ENCODE measurements at places on chromosomes 2 and 18.

GRCh38 chr2:234480337-234480736 is 16.5 kb downstream of the ARL4C start:
- no peak for DNase-seq

DNA sequence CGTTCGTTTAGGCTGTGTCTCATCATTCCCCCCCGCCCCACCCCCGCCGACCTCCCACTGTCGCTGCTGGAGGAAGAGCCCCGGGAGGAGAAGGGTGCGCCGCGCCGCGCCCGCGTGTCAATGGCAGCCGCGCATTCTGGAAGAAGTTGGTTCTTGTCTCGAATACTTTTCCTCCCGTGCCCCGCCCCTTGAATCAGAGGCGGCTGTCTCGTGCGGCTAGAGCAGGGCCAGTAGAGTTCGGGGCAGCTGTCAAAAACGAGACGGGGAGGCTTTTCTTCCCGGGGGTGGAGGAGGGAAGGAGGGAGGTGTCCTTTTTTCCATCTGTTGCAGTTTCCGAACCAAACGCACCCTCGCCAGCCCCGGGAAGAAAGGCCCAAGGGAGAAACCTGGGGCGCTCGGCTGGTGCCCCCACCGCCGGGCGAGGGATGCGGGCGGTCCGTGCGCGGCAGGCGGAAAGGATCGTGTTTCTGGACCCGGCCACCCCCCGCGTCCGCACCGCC is 410 bp upstream of the TGIF1 start:
- DNase-seq = no peak

DNA sequence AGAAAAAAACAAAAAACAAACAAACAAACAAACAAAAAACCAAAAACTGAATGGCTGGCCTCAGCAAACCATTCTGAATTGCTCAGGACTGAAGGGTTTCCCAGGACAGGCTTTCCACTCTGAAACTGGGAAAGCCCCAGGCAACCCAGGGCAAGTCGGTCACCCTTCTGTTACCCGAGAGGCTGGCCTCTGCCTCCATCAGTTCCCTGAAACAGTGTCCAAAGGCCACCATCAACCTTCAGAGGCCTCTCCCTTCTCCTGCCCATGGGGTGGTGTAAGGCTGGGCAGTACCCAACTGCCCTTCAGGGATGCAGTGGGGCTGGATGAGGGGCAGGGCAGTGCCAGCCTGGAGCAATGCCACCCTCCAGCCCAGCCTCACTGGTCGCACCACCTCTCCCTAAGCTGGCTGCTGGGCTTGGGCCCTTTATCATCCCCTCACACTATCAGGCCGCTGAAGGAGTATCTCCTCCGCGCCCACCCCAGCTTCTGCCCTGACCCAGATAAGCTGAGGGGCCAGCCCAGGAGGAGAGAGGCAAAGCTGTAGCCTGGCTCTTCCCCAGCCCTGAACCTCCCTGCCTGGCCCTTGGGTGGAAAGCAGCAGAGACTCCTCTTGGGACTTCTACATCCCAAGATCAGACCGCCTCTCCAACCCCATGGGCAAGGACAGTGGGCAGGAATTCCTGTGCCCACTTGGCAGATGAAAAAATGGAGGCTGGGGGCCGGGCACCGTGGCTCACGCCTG is 35.9 kb downstream of the ZFP36L2 start:
- no peak for DNase-seq

- DNase-seq = no peak
Measured at GRCh38 chr2:48753228-48753627, 2.3 kb downstream of the LHCGR start.

- DNase-seq = no peak
Measured at GRCh38 chr2:66730441-66730840, 295.5 kb downstream of the MEIS1 start.

DNA sequence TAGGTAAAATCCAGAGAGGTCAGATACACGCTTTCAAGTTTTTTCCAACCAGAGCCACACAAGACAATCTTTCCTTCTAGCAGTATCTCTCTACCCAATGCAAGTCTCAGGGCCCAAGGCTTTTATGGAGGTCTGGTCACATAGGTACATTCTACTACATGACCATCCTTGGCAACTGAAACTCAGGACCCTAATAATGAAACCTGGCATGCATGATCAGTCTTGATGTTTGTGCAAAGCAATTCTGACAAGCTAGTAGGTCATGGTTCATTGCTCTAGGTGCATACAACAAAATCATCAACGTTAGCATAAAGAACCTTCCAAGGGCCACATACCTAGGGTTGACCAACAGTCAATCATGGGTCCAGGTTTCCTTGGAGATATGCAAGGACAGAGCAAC is 33.2 kb upstream of the CCDC88A start:
- DNase-seq = no peak

GRCh38 chr2:241762933-241763369 is 13.7 kb upstream of the GAL3ST2 start:
- DNase-seq = no peak

DNA sequence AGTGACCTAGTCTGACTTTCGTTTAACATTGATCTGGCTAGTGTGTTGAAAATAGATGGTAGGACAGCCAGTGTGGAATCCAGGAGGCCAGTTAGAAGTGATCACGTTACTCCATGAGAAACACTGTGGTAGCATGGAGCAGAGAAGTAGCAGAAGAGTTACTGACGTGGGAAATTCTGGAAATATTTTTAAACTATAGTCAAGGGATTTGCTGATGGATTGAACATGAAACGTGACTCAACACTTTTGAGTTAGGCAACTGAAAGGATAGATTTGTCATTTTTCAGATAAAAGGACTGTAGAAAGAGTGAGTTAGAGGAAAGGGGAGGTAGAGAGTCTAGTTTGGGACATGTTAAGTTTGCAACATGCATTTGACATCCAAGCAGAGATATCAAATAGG is 130.4 kb downstream of the IRS1 start:
- DNase-seq = no peak

GRCh38 chr2:240437551-240437860 is 2.0 kb downstream of the GPC1 start:
- DNase-seq = no peak

GRCh38 chr18:78768656-78769501 is 210.7 kb upstream of the SALL3 start:
- no peak for DNase-seq

- DNase-seq = no peak
Measured at GRCh38 chr2:42851186-42851585, 58.8 kb upstream of the HAAO start.

- no peak for DNase-seq
Measured at GRCh38 chr18:44725300-44726058, 44.8 kb downstream of the SETBP1 start.

GRCh38 chr2:40178171-40178778 is 273.6 kb downstream of the SLC8A1 start:
- DNase-seq = no peak

DNA sequence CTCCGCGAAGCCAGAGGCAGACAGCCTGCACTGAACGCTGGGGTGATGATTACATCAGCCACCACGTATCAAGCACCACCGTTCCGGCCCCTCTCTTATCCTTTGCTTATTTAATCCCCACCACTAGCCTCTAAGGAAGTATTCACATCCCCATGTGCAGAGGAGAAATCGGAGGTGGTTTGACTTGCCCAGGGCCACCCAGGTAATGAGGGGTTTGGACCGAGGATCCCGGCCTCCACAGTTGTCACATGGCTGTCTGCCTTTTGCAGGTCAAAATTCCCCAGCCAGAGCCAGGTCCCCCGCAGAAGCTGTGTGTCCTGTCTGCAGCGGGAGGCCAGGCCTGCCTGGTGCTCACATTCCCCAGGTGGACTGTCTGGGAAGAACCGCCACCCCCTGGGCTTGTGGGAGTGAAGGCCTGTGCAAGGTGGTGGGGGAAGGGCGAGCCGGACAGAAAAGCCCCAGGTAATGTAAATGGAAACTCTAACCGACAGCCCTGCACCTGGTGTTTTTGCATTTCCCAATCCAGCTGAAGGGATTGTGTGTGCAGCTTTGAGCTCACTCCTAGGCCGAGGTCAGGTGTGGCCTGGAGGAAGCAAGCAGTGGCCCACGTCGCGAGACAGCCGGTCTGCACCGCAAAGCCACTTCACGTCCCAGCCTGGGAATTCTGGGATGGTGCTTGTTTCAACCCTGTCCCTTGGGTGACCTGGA is 108.5 kb upstream of the ID2 start:
- DNase-seq = no peak

DNA sequence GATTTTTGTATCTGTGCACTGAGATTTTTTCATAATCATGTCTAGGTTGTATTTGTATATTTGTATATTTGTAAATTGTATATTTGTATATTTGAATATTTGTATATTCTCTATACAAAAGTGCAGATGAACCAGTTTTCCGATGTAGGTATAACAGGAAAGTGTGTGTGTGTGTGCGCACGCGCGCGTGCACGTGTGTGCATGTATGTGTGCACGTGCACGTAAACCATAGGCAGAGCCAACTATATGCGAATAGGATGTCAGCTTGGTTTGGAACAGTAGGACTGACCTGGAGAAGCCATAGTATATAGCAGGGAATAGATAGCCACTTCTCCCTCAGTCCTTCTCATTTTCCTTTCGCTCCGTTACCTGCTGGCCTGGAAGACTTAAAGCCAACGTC is 565.8 kb downstream of the XIRP2 start:
- no peak for DNase-seq

DNA sequence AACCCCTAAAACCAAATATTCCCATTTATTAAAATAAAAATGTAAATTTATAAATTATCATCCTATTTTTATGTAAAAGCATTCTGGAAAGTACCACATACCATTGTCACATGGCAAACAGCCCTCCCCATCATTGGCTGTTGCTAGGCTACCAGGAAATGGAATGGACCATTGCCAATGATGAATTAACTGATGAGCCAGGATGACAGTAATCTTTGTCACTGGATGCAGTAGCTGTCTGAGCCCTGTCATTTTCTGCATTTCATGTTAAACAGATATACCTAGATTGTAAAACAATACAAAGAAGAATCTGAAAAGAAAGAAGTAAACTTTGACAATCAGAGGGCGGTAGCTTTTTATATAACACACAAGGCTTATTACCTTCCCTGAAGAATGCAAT is 641.4 kb downstream of the BCL11A start:
- no peak for DNase-seq

DNA sequence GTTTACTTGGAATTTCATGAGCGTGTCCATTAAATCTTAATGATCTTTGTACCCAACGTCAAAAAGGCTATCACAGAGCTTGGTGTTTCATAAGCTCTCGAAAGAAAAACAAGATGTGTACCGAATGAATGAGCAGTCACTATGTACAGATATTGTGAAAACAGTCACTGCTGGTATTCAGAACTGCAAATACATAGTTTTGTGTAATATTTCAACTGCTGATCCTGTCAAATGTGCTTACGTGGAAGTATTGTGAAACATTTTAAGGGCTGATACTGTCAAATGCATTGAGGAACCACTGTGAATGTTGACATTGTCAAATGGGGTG is 184.2 kb upstream of the KLHL29 start:
- no peak for DNase-seq

Data from AG04450 (cell line).